ENCODE measurements at places on chromosomes 4 and X.

DNA sequence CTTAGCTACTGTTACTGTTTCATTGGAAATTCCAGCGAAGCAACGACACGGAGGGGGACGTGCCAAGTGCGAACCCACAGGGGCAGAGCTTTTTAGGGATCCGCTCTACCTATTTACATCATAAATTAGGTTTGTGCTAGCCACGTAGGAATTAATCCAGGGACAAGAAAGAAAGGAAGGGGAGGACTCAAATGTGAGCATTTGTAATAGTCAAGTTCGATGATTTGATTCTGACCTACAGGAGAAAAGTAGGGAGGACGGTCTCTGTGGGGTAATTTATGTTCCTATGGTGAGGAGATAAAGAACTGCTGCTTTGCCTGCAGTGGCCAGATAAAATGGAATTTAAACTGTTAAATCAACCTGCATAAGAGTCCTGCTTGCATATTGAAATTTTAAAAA is 1.7 kb downstream of the INTS6L start:
- no peak for DNase-seq

GRCh38 chrX:101462892-101463291 is 22.4 kb upstream of the ARMCX4 start:
- peak; percentile 47 for DNase-seq

DNA sequence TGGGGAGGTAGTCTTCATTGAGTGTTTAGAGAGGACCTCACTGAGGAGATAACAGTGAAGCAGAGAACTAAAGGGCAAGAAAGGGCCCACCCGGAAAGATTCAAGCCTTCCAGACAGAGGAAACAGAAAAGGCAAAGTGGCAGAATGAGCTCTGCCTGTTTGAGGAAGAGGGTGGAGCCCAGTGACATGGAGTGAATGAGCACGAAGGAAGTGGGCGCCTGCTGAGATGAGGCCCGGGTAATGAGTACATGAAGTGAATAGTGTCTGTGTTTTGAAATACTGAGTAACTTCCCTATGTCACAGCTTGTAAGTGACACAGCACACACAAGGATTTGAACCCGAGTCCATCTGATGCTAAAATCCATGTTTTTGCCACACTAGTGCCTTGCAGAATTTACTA is 32.5 kb upstream of the TLR2 start:
- no peak for DNase-seq

- peak; percentile 20 for DNase-seq
Observed at GRCh38 chr4:131001371-131001770, 1905.4 kb downstream of the C4orf33 start.

DNA sequence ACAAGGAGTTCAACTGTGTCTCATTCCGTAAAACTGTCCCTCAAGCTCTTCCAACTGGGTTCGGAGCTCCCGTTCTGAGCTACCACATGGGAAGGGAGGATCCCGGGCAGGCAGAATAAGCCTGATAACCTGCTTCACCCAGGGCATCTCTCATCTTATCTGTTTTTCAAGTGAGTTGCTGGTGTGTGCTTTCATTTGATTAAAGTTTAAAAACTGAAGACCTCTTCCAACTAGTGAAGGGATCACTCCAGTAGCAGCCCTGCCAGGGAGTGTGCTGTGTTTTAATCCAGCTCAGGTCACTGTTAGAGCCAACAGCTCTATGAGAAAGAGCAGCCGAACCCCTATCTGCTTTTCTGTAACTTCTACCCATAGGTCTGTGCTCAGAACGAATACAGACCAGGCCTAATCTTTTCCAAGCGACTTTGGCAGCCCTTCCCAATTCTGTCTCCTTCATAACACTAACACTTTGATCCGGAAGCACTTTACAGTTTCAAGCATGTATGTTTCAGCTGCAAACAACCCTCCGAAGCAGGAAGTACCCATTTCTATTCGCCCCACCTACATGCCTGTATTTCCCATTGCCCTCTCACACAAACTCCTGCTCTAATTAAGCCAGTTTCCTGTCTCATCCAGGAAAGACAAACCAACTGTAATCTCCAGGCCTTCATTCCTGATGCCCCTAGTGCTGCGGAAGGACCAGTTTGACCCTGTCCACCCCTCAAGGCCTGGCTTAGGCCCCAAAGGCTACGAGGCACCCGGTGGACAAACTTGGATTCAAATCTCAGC is 60.9 kb downstream of the IRF2 start:
- DNase-seq, result no peak

- no peak for DNase-seq
Observed at GRCh38 chrX:39648548-39649254, 449.1 kb downstream of the BCOR start.

- DNase-seq, result peak; percentile 1
Observed at GRCh38 chrX:17697191-17697590, 40.1 kb upstream of the SCML1 start.

- DNase-seq, result no peak
Observed at GRCh38 chr4:125527681-125528080, 212.9 kb downstream of the FAT4 start.

- DNase-seq, result no peak
Observed at GRCh38 chr4:55355555-55355954, 9.5 kb downstream of the SRD5A3 start.

DNA sequence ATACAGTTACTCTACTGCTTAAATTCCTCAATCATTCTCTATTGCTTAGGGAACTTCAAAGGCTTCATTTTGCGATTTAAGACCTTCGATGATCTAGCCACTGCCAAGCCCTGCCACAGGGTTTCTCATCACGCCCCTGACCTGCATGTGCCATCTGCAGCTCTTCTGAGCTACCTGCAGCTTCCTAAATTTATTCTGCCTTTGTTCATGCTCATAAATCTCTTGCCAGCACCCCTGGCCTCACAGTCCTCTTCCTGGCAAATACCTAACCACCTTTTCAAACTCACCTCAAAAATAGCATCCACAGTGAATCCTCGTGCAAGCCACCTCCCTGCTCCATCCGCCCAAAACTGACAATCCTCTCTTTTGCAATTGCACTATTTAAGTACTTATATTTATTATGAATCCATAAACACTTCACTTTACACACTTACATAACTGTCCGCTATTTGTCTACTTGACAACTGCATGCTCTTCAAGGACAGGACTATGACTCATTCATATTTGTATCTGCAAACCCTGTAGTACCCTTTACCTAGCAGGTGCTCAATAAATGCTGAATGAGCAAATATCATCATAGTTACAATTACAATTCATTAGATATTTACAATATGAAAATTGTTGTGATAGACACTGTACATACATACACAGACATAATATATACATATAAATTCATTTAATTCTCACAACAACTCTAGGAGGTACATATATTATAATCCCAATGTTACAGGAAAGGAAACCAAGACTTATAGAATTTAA is 280.0 kb upstream of the RASGEF1B start:
- no peak for DNase-seq

DNA sequence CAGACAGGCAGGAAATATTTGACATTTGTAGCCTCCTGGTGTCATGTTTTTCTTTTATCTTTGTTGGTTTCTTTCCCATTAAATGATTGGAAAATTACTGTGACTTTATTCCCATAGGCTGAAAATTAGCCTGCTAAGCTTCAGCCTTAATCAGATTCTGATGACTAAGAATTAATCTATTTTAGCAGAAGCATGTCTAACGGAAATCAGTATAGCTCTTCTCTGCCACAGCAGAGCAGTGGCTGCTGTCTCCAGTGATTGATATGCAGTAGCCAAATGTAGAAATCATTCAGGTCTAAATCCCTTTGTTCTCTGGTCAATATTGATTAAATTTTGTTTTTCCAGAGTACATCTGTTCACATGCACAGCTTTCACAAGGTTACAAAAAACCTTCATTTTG is 199.3 kb downstream of the GC start:
- no peak for DNase-seq

DNA sequence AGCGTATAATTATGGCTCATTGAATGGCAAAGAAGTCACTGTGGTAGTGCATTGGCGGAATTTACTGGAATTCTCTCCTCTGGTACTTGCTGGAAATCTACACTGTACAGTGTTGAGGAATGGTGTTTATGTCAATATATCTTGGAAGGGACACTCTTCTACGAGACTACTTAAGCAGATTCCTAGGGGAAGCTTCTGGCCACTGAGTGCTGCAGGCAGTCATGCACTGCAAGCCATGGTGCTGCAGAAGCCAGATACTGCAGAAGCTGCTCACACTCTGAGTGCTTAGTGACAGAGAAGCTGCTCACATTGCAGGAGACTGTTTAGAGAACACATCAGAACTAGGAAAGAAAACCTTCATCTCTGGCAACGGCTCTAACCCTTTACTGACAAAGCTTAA is 725.0 kb downstream of the CCSER1 start:
- DNase-seq, result no peak

GRCh38 chr4:78336093-78336943 is 215.3 kb upstream of the ANXA3 start:
- DNase-seq, result no peak

GRCh38 chr4:89416960-89417359 is 109.4 kb upstream of the GPRIN3 start:
- DNase-seq, result no peak

GRCh38 chr4:15234856-15235126 is 193.0 kb upstream of the C1QTNF7 start:
- no peak for DNase-seq

DNA sequence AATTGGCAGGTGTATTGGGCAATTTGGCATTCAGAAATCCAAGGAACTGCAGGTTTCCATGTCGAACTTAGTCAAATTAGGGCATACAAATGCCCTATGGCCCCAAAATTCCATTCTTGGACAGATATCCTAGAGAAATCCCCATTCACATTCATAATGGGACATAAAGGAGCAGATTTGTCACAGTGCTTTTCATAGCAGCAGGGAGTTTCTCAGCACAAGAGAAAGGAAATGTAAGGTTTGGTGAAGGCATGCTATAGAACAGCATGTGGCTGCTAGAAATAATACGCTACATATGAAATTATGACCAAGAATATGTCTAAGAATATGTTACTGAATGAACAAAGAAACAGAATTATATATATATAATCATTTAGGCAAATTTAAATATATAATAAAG is 437.5 kb upstream of the BOD1L1 start:
- no peak for DNase-seq

GRCh38 chrX:149074398-149074797 is 430.7 kb downstream of the IDS start:
- no peak for DNase-seq

DNA sequence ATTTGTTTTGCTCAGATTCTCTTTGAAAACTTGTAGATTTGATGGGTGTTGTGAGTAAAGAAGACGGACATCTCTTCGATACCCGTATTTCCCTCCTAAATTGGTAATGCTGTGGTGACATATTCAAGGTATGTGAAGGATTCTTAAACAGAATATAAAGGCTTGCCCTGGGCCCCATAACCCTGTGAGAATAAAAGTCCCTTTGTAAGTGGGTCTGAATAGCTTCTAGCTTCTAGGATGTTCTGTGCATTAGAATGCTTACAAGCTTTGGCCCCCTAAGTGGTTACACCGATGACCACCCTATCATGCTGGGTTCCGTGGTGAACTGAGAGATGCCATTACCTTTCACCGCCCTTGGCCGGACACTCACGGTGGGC is 574 bp upstream of the MOB1B start:
- DNase-seq, result no peak
